A549 treated with AZD2906 at 1 μM for 4 hours (cell line): ENCODE measurements at places on chromosomes 1 and 21. TPM values are rescaled to one million over a fixed set of nuclear protein-coding genes. Genes with fewer than 3 reads are reported as not detected.

NCDN gene
- total RNA-seq, result 13.7 to 19.1 TPM (median 17.7 TPM) in 5 replicates

AXDND1 gene
- 0.17 to 0.37 TPM (median 0.26 TPM) in 5 replicates for total RNA-seq

C4BPA gene
- 0.50 to 0.84 TPM (median 0.62 TPM) in 5 replicates for total RNA-seq

FAM72C gene
- total RNA-seq, result 3.6 to 5.9 TPM (median 4.8 TPM) in 5 replicates

ERG gene
- total RNA-seq, result 0.05 to 0.06 TPM (median 0.05 TPM) in 3 of 5 replicates, not detected in the others

TP73 gene
- total RNA-seq, result 0.72 to 0.90 TPM (median 0.78 TPM) in 5 replicates

TRIM45 gene
- total RNA-seq, result 0.90 to 1.6 TPM (median 1.1 TPM) in 5 replicates
